Activated CD4-positive, alpha-beta T cell treated with anti-CD3 and anti-CD28 coated beads, Interleukin-2, amount 50 U/mL, for 16 hours (primary cell): ENCODE measurements at places on chromosomes 3 and 15.

DNA sequence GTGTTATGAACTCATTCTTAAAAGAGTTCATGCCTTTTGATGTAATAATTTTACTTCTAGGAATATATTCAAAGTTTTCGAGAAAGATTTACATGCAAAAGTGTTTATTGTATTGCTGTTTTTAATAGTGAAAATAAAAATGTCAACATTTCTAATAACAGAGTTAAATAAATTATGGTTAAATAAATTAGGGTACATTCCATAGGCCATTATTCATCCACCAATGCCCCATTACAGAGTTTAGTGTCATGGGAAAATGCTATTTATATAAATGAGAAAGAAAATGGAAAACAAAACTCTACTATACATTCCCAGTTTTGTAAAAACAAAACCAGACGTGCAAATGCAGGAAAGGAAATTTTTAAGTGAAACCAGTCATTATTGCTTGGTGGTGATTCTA is 538.1 kb upstream of the TBL1XR1 start:
- DNase-seq: no peak

GRCh38 chr3:142897807-142898206 is 8.9 kb upstream of the PCOLCE2 start:
- no peak for DNase-seq

DNA sequence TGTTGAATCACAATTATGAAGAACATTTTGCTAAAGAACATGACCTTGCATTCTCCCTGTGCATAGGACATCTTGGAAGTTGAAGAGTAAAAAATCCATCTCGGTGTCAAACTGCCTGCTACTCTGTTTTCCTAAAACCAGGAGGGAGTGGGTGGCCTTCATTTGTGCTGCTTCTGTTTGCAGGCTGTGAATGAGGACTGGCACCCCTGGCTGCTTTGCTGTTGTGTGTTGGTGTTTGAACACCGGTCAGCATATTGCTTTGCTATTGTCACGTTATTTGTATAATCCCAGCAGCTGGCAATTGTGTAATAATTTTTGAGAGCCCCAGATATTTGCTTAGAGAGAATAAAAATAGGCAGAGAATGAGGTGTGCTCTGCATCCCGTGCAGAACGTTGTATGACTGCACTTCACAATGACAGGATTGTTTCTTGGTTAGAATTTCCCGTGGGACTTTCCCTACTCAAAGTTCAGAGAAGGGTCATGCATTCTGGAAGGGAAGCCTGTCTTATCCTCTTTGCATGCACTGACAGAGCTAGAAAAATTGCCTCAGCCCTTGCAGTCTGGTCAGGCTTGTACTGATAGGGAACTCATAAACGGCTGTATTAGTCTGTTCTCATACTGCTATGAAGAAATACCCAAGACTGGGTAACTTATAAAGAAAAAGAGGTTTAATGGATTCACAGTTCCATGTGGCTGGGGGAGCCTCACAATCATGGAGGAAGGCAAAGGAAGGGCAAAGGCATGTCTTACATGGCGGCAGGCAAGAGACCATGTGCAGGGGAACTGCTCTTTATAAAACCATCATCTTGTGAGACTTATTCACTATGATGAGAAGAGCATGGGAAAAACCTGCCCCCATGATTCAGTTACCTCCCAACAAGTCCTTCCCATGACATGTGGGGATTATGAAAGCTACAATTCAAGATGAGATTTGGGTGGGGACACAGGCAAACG is 16.3 kb downstream of the SV2B start:
- no peak for DNase-seq

GRCh38 chr3:132695422-132695821 is 26.8 kb downstream of the NPHP3 start:
- DNase-seq: no peak

GRCh38 chr3:30368978-30369377 is 237.4 kb upstream of the TGFBR2 start:
- DNase-seq: no peak

- DNase-seq: no peak
Observed at GRCh38 chr15:29542994-29543393, 273.4 kb upstream of the NSMCE3 start.

DNA sequence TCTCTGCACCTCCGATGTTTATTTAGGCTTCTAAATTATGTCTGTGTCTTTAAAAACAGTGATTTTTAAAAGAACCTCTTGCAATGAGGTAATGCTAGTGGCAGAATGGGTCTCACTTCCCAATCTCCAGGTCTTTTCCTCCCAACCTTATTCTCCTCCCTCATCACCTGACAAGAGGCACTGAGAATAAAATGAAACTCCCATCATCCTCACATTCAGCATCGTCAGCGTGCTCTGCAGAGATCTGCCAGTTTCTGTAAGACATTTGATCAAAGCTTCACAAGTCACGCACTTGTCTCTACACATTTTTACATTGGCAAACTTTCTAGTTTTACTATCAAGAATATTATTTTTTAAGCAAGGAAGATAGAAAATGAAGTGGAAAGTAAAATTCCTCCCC is 420.5 kb downstream of the GABRB3 start:
- DNase-seq: no peak

GRCh38 chr3:4971838-4972237 is 7.4 kb upstream of the BHLHE40 start:
- no peak for DNase-seq

DNA sequence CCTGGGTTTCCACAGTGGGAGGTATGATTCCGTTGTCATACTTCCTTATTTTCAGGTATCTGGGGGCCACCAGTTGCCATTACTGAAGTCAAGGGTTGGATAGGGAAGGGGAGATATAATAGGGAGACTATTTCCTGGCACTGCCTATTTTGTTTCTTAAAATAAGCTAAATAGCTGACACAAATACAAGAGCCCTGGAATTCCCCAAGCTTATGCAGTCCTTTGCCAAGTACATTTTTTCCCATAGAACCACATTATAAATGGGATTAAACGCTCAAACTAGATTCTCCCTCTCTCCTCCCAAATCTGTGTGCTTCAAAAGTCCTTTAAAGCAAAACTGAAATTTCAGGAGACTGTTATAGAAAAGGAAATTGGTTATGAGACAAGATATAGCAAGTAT is 68.7 kb downstream of the AP4E1 start:
- DNase-seq: no peak

DNA sequence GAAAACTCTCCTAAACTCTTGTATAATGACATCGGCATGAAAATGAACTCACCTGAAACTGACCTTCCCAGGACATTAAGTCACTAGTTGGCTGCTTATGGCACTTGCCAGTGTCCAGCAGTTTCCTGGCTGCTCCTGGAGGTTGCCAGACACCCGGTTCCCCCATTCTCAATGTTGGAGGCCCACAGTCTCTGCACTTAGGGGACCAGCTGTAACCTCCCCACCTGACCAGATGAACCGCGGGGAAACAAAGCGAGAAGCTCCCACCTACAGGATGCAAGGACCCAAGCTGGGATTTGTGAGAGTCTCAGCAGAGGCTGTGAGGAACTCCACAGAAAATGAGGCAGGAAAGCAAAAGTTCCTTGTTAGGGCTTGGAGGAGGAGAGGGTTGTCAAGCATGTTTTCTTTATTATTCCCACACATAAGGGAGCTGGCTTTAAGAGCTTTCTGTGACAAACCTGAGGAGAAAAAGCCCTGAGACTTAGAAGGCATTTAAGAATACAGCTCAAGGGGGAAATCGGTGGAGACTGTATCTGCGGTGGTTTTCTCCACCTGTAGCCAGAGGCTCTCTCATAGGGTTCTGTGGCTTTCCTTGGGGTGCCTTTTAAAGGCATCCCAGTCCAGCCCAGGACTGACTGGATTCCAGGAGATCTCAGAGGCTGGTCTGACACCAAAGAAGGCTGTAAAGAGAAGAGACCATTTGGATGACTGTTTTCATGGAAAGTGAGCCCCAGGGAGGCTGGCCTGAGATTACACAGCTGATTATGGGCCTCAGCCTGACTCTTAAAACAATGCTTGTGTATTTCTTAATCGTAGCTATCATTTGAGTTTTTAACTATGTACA is 4.6 kb downstream of the TPM1 start:
- no peak for DNase-seq

GRCh38 chr3:49276475-49277382 is at the start of gene C3orf62:
C3orf62 (minus strand) TSS chr3:49277232; CDS start chr3:49276872, 360 bp downstream.
- peak; percentile 84 for DNase-seq

DNA sequence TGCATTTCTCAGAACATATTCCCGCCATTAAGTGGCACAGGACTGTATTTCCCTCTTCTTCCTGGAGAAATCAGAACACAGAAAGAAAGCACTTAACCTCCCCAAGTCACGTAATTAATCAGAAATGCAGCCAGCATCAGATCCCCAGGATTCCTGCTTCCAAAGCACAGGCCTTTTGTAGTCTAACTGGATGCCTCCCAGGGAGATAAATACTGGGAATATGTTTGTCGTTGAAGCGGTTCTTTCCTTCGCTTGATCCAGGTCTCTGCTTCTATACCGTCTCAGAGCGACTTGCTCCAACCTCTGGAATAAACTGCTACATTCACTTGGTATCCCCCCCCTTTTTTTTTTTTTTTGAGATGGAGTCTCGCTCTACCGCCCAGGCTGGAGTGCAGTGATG is 198.6 kb downstream of the KBTBD8 start:
- no peak for DNase-seq

- no peak for DNase-seq
Observed at GRCh38 chr15:29050870-29051269, 165.1 kb downstream of the APBA2 start.

DNA sequence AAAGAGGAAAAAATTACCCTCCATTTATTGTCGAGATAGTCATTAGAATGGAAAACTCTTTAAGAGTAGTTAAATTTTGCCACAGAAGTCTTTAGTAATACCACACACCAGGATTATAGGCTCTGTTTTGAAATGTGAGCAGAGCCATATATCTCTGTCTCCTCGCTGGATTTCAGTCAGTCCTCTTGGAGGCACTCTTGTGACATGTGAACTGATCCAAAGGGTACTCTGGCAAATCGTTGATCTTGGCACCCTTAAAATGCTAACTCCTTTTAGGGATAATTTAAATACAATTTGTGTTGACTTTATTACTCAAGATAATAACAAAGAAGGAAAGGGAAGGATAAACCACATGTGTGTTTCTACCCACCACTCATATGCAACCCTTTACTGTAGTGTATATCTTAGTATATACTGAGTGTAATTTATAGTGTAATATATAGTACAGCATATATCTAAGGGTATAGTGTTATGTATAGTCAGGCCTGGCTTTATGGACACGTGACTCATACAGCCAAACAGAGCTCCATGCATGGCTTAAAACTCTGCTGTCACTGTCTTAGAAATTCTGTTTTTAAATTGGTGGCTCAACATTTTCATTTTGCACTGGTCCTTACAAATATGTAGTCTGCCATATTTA is 12.3 kb upstream of the KPNA4 start:
- no peak for DNase-seq

DNA sequence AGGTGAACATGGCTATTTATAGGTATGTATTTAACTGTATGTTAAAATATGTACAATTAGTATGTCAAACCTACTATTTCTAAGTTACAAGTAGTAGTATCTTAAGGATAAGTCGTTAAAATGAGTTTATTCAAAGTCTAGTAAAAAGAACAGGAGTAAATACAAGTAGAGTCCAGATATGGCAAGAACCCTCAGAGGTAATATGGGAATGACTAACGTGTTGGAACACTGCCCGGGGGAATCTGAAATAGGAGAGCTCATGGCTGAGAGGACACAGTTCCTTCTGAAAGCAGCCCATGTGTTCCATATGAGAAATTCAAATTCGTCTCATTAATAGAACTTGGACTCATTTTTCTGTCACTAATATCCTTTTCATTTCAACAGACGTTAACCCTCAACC is 158.8 kb downstream of the CLSTN2 start:
- DNase-seq: no peak

DNA sequence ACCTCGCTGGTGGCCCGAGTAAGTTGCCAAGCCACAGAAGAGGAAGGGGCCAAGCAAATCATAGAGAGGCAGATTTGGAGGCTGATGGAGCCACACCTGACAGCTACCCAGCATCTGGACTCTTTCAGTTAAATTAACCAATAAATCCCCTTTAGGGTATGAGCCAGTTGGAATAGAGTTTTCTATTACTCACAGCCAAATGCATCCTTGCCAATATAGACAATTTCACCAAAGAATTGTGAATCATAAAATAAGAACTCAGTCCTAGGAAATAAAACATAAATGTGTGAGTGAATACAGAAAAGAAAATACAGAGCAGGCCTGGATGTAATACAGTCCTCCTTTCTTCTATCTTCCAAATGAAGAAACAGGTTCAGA is 161.6 kb upstream of the ANKRD28 start:
- no peak for DNase-seq

DNA sequence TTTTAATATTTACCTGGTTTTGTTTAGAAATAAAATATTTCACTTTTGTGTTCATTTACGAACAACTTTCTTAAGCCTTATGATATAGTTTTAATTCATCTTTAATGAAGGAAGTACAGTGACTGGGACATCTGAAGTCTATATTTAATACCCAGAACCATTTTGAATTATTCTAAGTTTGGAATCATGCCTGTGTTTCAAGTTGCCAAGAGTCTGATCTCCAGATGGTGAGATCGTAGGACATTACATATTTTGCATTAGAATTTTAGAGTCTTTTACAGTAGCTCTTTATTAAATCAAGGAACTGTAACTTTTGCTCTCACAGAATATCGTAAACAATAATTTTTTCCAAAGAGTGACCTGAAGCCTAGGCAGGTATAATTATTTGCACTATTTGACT is 420.7 kb downstream of the SI start:
- no peak for DNase-seq

GRCh38 chr3:194840661-194841514 is 155.2 kb downstream of the FAM43A start:
- no peak for DNase-seq

DNA sequence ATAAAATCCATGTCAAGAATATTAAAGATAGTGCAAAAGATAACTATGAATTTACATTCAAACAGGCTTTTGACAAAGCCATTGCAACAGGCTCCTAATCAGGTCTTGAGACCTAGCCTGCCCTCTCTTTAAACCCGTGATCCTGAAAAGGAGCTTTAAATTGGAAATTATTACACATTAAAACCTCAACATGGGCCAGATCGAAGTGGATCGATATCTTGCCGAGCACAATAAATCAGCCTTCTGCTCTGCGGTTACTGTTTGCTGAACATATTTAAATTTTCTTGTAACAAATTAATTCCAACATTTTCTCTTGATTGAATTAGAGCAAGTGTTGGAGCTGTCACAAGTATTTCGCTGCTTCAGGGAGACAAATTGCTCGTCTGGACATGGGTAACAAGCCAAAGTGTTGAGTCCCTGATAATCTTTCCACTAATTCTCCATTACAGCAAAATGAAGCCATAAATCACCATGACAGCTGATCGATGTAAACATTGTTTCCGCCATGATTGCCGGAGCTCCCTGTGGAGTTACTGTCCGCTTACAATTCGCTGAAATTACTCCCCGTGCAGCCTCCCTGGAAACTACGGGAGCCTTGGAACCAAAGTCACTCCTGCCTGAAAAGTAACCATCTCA is 47.6 kb downstream of the SHOX2 start:
- no peak for DNase-seq
